ENCODE measurements at places on chromosomes 7 and 10. TPM values are rescaled to one million over a fixed set of nuclear protein-coding genes. Genes with fewer than 3 reads are reported as not detected.

DNA sequence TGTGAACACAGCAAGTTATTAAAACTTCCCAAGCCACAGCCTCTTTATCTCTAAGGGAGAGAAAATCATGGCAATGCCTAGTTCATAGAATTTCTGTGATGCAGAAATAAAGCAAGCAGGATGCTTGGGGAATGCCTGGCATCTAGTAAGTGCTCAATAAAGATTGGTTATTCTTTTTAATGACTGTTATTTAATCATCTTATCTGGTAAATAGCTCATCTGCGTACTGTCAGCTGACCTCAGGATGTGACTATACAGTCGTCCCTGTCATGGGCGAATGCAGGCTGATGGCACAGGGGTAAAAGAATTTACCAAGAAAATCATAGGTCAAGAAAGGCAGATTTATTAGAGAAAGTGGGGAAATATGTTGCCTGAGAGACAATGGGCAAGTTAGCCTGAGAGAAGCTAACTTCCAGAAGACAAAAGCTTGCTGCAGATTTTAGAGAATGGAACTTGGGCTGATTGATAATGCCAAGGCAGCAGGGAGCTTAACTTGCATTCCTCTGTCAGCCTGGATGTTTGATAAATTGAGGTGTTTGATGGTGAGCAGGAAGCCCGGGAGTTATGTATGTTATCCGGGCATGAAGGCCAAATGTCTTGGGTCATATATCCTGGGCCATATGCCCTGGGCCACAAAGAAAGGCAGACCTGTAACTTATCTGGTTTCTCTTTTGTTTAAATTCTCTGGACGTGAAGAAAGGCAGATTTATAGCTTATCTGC, 126.0 kb downstream of the KCNMA1 start:
- no peak for DNase-seq
- no peak overlapping the region for H3K4me3 ChIP-seq
- no peaks in the 10 kb centered on the region for H3K27me3 ChIP-seq
- H3K4me1 ChIP-seq: peaks cover 20% of the 10 kb centered on the region
- no peaks in the 10 kb centered on the region for H3K36me3 ChIP-seq
- no peak overlapping the region for H3K27ac ChIP-seq

Gene ZPBP
- total RNA-seq: not detected

- no peak overlapping the region for H3K4me3 ChIP-seq
- H3K4me1 ChIP-seq: no peaks in the 10 kb centered on the region
- DNase-seq: no peak
These were observed 1110.1 kb upstream of the PHF14 start for GRCh38 chr7:9863545-9863944.

GRCh38 chr10:91352760-91353159, 57.4 kb upstream of the HECTD2 start:
- H3K27me3 ChIP-seq: no peaks in the 10 kb centered on the region
- H3K36me3 ChIP-seq: no peaks in the 10 kb centered on the region
- no peak overlapping the region for H3K4me3 ChIP-seq
- H3K27ac ChIP-seq: no peak overlapping the region
- no peak for DNase-seq

DNA sequence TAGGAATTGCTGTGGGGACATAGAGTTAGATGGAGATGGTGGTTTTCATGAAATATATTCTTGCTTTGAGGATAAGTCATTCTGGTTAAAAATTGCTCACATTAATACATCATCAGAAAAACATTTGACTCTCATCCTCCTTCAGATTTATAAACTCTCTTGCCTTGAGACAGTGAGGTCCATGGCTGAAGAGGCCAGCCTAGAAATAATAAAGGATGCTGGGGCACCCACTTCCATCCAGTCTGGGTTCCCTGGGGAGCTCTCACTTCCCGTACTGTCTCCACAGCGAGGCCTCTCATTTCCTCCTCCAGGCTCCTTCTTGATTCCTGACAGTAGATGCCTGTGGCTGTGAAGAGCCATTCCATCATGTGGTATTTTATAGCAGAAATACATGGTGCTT, 73.3 kb upstream of the PRKG1 start:
- H3K27ac ChIP-seq: no peak overlapping the region
- H3K36me3 ChIP-seq: no peaks in the 10 kb centered on the region
- no peaks in the 10 kb centered on the region for H3K27me3 ChIP-seq
- no peak for DNase-seq
- peaks cover 53% of the 10 kb centered on the region for H3K4me1 ChIP-seq
